ENCODE measurements at places on chromosomes 13 and 19.

- DNase-seq: peak; percentile 39
Measured at GRCh38 chr13:41562083-41562482, 104.7 kb downstream of the RGCC start.

DNA sequence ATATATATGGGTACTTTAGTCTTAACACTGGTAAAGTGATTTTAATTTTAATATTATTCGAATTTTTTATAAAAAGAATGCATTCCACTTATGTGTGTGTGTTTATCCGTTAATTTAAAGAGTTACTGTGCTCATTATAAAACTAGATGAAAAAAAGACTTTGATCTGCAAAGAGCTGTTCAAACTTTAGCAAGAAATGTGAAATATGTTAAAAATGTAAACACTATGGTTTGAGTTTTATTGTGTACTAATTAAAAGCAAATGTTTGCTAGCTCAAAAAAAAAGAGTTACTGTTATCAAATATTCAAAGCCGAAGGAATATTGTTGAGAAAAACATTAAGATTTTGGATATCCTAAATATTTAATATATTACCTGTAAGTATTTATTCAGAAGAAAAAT is 34.5 kb downstream of the UFM1 start:
- DNase-seq: no peak

DNA sequence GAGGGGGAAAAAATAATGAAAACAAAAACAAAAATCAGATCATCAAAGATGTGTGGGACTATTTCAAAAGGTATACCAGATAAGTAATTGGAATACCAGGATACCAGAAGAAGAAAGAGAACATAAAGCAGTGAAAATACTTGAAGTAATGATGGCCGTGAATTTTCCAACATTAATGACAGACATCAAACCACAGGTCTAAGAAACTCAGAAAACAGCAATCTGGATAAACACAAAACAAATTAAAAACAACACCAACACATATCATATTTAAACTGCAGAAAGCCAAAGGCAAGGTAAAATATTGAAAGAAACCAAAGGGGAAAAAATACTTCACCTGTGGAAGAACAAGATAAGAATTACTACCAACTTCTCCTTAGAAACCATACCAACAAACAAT is 24.2 kb upstream of the UFM1 start:
- no peak for DNase-seq

- DNase-seq: no peak
Measured at GRCh38 chr19:38250428-38250820, 5.8 kb downstream of the PPP1R14A start.

- no peak for DNase-seq
Measured at GRCh38 chr13:99894105-99894839, 77.3 kb downstream of the ZIC5 start.

- no peak for DNase-seq
Measured at GRCh38 chr19:17626456-17627015, 61.6 kb downstream of the UNC13A start.

- DNase-seq: no peak
Measured at GRCh38 chr19:50878851-50879250, 5.6 kb downstream of the KLK2 start.

DNA sequence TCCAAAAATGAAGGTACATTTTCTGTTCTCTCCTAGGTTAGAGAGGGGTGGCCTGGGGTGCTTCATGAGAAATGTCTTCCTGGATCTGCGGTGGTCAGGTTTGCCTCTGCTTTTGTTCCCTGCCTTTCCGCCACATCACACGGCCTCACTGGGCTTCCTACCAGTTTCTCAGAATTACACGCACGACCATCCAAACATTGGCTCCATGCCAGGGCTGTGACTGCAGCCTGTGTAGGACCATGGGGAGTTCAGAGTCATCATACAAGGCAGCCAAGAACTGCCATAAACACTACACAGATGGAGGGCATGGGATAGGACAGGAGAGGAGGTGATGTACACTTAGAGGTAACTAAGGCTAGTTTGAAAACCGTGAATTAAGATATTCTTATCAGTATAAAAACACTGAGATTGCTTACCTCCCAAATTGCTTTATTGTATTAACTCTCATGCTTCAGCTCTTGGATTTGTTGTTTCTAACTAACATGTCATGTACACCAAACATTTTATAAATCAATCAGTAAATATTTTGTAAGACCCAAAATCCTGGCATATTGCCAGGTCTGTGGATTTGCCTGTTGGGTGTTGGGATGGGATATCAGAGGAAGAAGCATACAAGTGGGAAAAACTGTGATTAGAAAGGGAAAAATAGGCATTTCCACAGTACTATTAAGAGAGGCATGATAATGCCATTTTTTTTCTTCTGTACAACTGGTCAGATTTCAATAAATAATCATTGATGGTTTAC is 45.2 kb downstream of the CDADC1 start:
- no peak for DNase-seq

DNA sequence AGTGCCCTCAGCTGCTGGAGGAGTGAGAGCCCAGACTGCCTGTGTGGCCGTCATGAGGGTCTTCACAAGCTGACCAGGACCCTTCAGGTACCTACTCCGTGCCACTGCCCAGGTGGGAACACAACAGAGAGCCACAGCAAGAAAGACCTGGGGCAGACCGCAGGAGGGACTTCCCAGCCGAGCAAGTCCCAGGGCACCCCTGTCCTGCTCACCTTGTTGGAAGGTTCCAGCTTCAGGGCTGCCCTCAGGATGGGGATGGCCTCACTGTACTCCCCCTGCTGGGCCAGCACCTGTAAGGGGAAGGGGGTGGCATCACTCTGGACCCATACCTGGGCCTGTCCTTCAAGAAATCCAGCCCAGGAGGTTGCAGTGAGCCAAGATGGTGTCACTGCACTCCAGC is 10.3 kb downstream of the FKBP8 start:
- no peak for DNase-seq

DNA sequence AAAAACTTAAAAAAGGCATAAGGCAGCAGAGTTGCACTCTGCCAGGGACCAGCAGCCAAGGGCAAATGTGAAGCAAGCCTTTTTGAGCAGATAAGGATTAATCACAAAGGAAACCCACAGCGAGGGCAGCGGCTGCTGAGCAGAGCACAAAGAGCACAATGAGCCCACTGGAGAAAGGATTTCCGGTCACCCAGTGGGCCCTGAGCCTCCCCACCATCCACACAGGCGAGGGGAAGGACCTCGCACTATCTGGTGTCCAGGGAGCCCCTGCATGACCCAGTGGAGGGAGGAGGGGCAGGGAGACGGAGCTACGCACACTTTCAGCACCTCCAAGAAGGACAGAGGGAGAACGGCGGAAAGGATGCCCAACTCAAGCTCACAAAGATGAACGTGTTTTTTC is 40.0 kb downstream of the COL4A1 start:
- no peak for DNase-seq

DNA sequence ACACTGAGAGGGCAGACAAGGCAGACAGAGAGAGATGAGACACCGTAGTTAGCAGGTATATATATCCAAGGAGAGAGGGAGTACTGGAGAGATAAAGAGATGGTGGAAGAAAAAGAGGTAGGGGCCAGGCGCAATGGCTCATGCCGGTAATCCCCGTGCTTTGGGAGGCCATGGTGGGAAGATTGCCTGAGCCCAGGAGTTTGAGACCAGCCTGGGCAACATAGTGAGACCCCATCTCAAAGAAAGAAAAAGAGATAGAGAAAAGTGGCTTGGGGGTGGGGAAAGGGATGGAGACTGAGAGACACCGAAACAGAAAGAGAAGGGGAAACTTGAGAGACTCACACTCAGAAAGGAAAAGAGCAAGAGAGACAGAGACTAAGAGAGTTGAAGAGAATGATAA is 2.5 kb downstream of the RAB4B start:
- no peak for DNase-seq

- no peak for DNase-seq
Measured at GRCh38 chr19:17075864-17076542, 426 bp downstream of the MYO9B start.

- no peak for DNase-seq
Measured at GRCh38 chr19:40604647-40605215, 3.6 kb downstream of the LTBP4 start.

DNA sequence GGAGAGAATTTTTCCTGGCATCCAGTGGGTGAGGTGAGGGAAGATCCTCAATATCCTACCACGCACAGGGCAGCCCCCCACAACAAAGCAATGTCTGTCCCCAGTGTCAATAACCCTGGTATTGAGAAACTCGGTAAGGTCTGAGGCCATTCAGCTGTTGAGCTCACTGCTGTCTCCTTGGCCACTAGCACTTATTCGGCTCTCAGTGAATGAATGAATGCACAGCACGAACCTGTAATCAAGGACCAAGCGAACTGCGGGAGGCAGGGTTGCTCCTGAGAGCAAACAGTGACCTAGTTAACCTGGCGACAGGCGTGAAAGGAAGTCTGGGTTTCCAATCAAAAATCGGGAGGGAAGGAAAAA is 640 bp downstream of the ZSCAN5A start:
- DNase-seq: peak; percentile 15

- no peak for DNase-seq
Measured at GRCh38 chr19:54790711-54791110, 12.7 kb upstream of the KIR2DL4 start.

DNA sequence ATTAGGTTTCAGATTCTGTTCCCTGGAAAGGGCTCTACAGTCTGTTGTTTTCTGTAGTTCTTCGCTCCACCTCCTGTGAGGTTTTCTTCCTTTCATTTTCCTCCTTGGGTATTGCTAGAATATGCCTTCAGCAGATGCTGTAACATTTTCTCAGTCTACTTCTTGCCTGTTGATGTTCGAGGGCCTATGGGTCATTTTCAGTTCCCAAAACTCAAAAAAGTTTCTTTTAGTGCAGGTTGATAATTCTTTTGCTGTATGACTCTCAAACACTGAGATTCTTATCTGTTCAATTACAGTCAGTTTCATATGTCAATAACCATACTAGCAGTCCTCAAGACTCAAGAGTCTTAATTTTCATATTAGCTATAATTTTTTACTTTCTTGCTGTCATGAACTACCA is 268.3 kb downstream of the RFC3 start:
- no peak for DNase-seq

- no peak for DNase-seq
Measured at GRCh38 chr13:88919970-88920628, 1248.9 kb downstream of the SLITRK5 start.

DNA sequence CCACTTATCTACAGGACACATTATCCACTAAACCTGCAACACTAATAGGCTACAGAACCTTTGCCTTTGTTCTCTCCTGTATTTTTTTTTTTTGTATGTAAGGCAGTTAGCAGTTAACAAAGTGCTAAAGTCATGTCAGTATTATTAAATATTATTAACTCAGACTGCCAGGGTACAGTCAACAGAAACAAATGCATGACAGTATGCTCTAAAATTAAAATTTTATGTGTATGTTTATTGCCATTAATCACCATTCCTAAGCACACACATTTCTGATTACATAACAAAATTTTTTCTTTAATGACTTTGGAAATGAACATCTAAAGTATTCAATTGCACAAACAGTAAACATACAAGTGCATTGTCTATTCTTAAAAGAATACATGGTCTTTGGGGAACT is 41.7 kb downstream of the XPO4 start:
- DNase-seq: no peak

DNA sequence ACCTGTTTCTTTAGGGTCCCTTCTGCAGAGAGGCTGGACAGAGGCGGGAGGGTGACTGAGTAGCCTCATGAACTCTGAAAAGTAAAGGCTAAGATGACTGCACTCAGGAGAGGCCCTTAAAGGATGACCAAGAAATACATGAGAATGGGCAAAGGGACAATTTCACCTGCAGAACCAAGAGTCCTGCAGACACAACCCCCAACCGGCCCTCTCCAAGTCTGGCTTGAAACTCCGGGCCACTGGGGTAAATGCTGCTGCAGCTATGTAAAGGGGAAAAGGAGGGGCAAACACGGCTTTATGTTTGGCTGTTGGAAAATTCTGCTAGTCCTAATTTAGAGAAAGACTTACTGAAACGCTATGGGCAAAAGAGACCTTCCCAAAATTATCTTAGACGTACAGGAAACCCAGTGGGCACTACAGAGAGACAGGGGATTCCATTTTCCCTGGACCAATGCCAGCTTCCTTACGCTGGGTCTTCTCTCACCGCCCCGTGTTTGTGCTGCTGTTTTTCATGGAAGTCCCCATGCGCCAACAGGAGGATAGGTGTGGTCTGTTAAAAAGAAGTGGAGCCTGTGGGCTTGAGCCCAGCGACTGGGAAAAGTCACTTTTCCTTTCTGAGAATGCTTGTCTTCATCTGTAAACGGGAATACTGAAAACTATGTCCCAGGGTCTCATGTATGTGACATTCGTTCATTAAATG is 10.6 kb downstream of the COL4A2 start:
- DNase-seq: no peak

DNA sequence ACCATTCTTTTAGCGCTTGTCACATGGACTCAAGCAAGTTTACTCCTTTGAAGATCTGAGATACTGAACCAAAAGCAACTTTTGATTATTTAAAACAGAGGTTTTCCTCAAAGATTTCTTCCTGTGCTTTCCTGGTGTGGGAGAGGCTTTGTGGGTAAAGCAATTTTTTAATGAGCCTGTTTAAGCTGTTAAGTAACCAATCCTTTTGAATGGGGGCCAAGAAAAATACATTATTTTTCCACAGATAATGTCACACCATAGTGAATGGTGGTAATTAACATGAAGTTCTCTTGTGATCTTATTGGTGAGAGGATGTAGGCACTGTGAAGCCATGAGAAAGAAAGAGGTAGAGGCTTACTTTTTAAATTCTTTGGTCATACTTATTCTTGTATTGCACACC is 55.8 kb upstream of the OBI1 start:
- no peak for DNase-seq

DNA sequence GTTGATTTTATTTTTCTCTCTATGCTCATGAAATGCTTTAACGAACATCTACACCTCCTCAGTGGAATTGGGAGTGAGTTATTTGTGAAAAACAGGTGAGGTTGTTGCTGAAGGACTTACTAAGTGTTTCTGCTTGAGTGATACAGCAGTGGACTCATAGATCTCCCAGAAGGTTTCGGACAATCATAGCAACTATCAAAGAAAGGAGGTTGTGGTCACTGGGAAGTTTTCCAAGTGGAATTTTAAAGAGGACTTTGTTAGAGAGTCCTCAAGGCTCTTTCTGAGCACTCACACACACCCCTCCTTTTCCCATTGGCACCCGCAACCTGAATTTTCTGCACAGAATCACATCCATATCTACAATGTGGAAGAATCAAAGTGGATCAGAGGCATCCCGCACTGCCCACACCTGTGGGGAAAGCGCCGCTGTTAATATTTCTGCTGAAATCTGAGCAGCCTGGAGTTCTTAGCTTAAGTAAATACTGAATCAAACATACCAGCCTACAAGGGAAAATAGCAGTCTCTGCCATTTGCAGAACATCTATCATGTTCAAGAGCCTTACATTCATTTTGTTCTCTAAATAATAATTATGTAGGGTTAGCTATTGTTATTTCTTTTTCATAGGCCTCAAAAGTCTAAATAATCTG is 719.4 kb downstream of the DIAPH3 start:
- no peak for DNase-seq

DNA sequence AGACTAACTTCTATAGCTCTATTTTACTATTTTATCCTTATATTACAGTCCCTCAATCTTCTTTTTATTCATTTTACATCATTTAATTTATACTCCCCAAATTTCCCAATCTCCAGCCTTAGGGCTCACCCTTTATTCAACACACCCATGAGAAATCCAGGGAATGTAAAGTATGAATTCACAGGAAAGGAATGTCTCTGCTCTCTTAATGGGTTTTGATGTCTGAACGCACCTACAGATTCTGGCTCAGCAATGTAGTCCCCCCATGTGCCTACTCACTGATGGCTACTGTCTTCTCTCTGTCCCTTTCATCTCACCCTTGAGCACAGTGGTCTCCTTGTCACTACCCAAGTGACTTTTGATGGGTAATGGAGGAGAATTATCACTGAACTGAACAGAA is 32.8 kb downstream of the TNFSF13B start:
- DNase-seq: no peak

GRCh38 chr19:40697007-40697406 is 6.6 kb upstream of the NUMBL start:
- DNase-seq: no peak

All from gastrocnemius medialis (tissue), 4 donors.